Aorta (tissue), 5 donors: ENCODE measurements at places on chromosomes 13 and 19. TPM values are rescaled to one million over a fixed set of nuclear protein-coding genes. Genes with fewer than 3 reads are reported as not detected.

DNA sequence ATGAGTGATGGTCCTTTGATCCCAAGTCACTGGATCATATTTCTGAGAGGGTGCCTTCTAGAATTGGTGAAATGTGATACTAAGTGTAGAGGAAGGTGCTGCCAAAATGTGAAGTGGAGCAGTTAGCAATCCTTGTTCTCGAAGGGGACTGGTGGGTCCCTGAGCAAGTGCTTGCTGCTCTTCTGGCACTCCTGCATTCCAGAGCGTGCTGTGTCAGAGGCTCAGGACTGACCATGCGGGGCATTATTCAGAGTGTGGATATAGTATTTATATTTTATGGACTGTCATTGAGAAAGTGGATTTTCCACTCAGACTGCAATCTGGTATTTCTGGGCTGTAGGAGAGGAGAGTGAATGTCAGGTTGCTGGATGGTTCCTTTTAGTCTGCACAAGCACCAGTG is 152.6 kb upstream of the KL start:
- no peak for DNase-seq

- no peak for DNase-seq
These were observed 121.8 kb downstream of the TBC1D4 start for GRCh38 chr13:75360170-75360569.

DNA sequence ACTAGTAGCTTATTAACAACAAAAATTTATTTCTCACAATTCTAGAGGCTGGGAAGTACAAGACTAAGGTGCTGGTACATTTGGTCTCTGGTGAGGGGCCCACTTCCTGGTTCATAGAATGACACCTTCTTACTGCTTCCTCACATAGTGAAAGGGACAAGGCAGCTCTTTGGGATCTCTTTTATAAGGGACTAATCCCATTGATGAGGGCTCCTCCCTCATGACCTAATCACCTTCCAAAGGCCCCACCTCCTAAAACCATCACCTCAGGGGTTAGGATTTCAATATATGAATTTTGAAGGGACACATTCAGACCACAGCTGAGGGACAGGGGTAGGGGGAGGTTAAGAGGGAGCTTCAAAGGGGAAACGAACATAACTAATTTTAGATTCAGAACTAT is 20.3 kb downstream of the SPART start:
- no peak for DNase-seq

GRCh38 chr19:14507704-14508542 is 10.3 kb downstream of the DNAJB1 start:
- DNase-seq = no peak

DNA sequence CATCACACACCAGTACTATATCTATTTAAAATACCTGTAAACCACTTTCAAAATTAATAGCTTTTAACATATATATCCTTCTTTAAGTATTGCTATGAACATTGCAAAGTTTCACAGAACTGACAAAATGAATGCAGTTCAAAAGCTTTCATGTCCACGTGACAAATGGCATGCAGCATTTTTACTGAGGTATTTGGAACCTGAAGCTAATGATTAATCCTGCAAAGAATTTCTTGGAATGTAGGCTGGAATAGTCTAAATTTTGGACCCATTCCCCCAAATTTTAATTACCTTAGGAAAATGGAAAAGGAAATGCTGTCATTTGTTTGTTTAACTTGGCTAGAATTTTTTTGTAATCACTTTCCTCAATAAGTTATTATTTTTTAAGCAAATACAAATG is 423.8 kb upstream of the GPC6 start:
- no peak for DNase-seq

DNA sequence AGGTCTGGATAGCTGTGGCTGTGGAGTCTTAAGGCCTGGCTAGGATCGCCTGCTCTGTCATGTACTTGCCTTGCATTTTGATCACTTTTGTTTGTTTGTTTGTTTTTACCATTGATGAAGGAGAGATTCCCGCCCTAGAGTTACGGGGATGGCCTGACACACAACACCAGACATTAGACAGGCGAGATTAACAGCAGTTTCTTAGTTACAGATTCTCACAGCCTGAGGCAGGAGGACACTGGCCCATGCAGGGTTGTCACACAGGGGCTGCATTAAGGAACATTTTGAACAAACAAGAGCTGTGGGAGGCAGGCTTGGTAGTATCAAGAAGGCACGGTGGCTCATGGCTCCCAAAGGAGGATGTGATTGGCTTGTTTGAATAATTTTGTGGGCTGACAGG is 291.8 kb downstream of the HS6ST3 start:
- no peak for DNase-seq

GRCh38 chr13:26571518-26571917 is 14.0 kb downstream of the WASF3 start:
- DNase-seq = no peak

DNA sequence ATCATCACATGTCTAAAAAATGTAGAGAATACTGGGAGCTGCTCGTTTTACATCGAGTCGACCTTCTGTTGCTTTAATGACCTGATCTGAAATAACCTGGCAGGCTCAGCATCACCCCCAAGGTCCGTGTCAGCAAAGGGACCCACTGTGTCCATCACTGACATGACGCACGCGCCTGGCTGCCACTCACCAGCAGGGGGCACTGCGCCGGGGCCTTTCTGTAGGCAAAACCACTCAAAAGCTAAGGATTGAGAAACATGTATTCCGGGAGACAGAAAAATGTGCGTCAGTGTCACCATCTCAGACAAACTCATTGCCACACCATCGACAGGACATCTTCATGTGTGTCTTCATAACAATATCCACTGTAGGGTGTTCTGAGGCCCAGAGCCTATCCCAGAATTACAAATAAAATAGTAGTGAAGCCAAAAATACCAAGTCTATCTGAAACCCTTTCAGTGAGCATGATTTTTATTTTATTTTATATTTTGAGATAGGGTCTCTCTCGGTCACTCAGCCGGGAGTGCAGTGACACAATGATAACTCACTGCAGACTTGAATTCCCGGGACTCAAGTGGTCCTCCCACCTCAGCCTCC is 130.3 kb upstream of the LSM14A start:
- peak; percentile 88 for DNase-seq

GRCh38 chr13:77530875-77531274 is 4.6 kb upstream of the SCEL start:
- no peak for DNase-seq

DNA sequence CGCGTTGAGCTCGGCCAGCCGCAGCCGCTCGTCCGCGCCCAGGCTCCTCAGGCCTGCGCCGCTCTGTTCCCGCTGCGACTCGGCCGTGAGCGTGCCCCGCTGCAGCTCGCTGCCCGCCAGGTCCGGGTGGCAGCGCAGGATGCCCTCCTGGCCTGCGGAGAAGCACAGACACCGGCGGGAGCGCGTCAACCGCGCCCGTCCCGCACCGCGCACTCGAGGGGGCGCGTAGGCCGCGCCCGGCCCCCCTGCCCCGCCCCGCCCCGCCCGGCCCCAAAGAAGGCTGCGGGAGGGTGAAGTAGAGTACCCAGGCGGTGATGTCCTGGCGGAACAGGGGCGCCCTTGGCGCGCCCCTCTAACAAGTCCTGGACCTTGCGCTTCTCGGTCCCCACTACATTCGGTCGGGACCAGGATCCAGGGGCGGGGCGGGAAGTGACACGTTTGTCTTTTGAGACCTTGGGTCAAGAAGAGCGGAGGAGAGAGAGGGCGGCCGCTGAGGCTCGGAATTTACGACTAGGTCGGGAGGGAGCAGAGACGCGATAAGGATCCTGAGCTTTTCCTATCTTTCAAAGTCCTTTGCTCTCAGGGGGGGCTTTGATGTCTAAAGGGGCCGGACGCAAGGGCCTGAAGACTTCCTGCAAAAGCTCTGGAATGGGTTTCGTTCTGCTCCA is 9.3 kb upstream of the CDX2 start:
- no peak for DNase-seq

GRCh38 chr19:18233224-18233825 is 7.1 kb upstream of the PDE4C start:
- peak; percentile 73 for DNase-seq

DNA sequence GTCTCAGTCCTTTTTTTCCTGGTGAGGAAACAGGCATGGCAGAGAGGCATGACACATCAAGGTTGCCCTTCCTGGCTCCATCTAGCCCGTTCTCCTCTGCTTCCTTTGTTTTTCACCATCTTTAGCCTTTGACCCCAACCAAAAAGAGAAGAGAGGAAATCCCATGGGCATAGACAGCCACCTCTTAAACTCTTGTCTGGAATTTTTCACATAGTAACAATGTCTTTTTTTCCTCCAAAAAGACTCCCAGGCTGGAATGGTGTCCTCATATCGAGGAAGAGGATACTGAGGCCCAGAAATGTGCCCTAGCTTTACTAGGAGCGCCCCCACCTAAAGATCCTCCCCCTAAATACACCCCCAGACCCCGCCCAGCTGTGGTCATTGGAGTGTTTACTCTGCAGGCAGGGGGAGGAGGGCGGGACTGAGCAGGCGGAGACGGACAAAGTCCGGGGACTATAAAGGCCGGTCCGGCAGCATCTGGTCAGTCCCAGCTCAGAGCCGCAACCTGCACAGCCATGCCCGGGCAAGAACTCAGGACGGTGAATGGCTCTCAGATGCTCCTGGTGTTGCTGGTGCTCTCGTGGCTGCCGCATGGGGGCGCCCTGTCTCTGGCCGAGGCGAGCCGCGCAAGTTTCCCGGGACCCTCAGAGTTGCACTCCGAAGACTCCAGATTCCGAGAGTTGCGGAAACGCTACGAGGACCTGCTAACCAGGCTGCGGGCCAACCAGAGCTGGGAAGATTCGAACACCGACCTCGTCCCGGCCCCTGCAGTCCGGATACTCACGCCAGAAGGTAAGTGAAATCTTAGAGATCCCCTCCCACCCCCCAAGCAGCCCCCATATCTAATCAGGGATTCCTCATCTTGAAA is at the start of gene GDF15:
Gene GDF15 (plus strand): TSS at position 484 of the 868 bp plus-strand sequence. CDS start 32 bp downstream, at position 516.
- peak; percentile 84 for DNase-seq

- DNase-seq = no peak
These were observed 156.4 kb upstream of the FREM2 start for GRCh38 chr13:38530492-38530891.

GRCh38 chr13:40764587-40765403 is 6.2 kb downstream of the MRPS31 start:
- DNase-seq = no peak

DNA sequence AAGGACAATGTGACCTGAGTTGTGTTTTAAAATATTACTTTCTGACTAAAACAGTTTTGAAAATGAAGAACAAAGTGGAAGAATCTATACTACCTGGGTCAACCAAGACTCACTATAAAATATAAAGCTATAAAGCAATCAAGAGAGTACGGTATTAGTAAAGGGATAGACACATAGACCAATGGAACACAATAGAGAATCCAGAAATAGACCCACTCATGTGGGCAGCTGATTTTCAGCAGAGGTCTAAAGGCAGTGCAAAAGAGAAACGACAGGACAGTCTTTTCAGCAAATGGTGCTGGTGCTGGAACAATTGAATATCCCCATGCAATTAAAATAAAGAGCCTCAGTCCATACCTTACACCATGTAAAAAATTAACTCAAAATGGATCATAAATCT is 224.7 kb downstream of the RGCC start:
- DNase-seq = no peak

GRCh38 chr19:38978326-38978689 is 2.8 kb upstream of the FBXO17 start:
- no peak for DNase-seq

DNA sequence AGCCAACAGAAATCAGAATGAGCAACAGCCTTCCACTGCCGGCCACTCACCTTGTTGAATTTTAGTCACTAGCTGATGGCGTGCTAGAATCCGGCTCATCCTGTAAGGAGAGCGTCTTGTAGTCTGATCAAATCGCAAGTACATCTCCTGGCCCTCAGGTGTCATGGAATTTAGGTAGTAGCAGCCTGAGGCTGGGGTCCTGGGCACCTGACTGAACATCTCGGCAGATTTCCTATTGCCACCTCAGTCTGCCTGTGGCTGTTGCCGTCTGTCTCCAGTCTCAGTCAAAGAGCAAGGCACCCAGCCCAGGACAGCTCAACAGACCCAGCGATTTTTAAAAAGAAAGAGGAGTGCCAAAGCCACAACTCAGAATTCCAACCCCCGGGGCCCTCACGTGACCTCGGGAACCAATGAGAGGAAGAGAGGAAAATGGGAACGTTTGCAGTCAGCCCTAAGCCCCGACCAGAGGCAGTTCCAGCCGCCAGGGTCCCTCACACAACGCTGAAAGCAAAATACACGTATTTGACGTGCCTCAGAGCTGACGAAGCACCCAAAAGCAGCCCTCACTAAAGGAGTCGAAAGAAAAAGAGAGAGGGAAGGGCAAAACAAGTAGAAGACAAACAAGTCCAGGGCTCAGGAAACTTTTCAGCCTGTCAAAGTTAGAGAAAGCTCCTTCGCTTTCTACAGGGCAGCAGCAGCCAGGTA is at the start of gene STARD13:
Gene STARD13 (minus strand): TSS at position 336 of the 705 bp plus-strand sequence. CDS start 117 bp downstream, at position 219.
- peak; percentile 96 for DNase-seq

GRCh38 chr13:75492389-75492788 is 10.4 kb upstream of the TBC1D4 start:
- no peak for DNase-seq

DNA sequence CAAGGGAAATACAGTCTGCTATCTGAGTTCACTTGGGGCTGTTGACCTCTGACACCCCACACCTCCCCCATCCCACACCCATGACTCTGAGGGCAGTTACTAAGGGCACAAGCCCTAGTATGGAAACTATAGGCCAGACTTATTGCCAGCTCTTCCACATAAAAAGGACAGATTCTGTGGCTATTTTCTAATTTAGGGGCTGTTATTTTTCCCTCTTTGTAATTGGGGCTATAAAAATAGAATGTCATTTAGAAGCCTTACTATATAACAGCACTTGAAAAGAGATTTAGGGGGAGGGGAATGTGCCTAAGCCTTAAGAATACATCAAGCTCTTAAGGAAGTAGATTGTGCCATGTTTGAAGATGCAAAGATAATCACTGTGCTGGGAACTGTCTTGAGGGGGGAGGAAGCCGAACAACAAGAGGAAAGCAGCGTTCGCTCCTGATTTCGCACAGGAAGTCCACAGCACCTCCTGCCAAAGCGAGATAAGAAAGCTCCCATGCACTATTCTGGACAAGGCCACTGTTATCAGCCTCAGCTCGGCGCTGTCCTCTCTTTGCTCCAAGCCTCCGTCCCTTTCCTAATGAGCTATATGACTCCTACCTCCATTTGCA is 86.6 kb downstream of the FLT1 start:
- no peak for DNase-seq

GRCh38 chr13:27375686-27376326 is 48.6 kb upstream of the GTF3A start:
- peak; percentile 81 for DNase-seq

DNA sequence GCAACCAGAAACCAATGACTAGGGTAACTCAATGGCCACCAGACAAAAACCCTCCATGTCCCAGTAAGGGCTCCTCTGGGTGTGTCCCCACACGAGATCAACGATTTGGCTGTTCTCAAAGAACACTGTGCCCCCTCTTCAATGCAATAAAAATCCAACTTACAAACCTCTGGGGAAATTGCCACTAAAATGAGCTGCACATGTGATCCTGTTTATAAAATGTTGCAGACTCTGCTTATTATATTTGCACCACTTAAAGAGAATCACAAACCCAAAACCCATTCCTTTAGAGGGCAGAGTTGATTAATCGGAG is 80.5 kb downstream of the STK24 start:
- DNase-seq = no peak

ZNF460 gene
- 75.3 TPM for total RNA-seq

CAPN12 gene
- total RNA-seq = 1.9 TPM

VSTM1 gene
- not detected for total RNA-seq

TYROBP gene
- total RNA-seq = 117 TPM

RAX2 gene
- not detected for total RNA-seq

CDC37 gene
- 124 TPM for total RNA-seq

HIPK4 gene
- 0.23 TPM for total RNA-seq

ZNF99 gene
- 0.19 TPM for total RNA-seq
